ENCODE measurements at places on chromosomes 1 and 21.

- DNase-seq: peak; percentile 35
Measured at GRCh38 chr1:154747740-154748404, 122.2 kb downstream of the KCNN3 start.

GRCh38 chr1:219324629-219325367, 151.1 kb downstream of the LYPLAL1 start:
- no peak for DNase-seq

- DNase-seq: no peak
Measured at GRCh38 chr1:88612773-88613172, 71.3 kb upstream of the PKN2 start.

GRCh38 chr1:204350857-204351573, 8.7 kb downstream of the PLEKHA6 start:
- no peak for DNase-seq

GRCh38 chr1:69794831-69795230, 227.1 kb downstream of the LRRC7 start:
- no peak for DNase-seq

DNA sequence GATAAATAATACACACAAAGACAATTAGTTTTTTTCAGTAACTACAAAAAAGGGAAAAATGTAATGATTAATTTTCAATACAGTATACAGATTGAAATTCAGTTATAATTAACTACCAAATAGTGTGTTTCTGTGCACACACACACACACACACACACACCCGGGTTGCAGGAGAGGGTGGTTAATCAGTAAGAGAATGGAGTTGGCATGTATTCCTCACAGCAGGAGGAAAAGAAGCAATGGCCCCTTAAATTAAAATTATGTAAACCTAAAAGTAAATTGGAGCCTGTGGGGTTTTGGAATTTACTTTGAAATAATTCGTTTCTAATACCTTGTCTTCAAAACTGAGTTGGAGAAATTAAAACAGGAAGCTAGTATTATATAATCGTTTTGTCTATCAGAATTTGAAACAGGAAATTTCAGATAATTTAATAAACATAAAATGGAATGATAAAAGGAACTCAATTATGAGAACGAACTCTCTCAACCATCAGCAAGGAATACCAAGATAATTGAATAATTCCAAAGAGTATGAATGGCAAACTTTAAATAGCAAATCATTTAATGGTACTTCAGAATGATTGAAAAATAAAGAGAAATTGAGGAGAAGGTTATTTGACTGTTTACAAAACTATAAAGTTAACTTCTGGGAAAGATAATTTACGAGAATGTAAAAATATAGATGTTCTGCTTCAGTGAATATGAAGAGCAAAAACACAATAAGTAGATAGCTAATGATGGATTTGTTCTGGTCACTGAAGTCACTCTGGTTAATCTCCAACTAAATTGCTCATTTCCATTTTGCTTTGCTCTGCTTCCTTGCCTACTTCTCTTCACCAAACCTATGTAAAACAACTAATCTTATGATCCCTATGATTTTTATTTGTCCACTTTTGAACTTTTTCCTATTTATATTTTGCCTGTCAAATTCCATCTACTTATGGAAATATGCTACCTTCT, 547.9 kb upstream of the ZP4 start:
- DNase-seq: no peak

- no peak for DNase-seq
Measured at GRCh38 chr21:46650476-46651098, 15.1 kb downstream of the PRMT2 start.
